ENCODE measurements at places on chromosomes 3 and 15. TPM values are rescaled to one million over a fixed set of nuclear protein-coding genes. Genes with fewer than 3 reads are reported as not detected.

GRCh38 chr3:20905210-20905805 lies 719.3 kb upstream of the SGO1 start:
- DNase-seq = no peak

WNT5A gene
- 6.5 TPM for total RNA-seq

GRCh38 chr3:39080026-39080425 lies 27.4 kb downstream of the GORASP1 start:
- DNase-seq = no peak

DNA sequence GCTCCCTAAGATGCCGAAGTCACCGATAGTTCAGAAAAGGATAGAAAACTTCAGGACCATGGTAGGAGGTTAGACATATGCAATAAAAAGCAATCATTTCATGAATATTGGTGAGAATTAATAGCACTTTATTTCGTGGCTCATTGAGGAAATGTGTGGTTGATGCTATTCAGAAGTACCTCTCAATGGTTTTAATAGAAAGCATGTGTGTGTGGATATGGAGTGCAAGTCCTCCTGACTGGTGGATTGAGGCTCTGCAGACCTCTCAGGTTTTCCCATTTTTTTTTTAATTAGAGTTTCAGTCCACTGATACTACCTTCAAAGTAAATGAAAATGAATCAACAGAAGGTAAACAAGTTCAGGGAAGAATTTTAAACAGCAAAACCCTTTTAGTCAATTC lies 384.3 kb upstream of the RARB start:
- DNase-seq = no peak

DNA sequence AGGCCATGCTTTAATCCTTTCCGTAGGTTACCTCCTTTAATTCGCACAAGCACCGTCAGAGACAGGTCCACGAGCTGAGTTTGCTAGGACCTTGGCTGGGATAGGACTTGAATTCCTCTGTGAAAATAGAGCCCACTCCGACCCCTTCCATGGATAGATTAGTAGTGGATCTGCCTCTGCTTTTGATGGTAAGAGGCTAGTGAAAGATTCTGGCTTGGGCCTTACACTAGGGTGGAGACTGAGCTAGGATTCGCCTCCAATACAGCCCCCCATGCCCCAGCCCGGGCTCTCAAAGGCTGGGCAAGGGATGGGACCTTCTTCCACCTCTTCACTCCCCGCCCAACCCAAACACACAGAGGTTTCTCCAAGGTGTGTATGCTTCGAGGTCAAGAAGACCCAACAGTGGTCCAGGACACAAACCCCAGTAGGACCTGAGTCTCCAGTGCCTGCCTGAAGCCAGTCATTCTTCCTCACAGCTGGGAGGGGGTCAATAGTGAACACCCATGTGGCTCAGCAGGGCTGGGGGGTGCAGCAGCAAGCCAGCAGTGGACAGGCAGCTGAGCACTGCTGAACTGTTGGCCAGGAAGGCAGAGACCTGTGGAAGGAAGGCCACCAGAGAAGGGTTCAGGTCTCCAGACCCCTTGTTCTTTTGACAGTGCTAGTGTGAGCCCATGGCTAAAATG lies 75.7 kb downstream of the SPSB4 start:
- DNase-seq = no peak

DNA sequence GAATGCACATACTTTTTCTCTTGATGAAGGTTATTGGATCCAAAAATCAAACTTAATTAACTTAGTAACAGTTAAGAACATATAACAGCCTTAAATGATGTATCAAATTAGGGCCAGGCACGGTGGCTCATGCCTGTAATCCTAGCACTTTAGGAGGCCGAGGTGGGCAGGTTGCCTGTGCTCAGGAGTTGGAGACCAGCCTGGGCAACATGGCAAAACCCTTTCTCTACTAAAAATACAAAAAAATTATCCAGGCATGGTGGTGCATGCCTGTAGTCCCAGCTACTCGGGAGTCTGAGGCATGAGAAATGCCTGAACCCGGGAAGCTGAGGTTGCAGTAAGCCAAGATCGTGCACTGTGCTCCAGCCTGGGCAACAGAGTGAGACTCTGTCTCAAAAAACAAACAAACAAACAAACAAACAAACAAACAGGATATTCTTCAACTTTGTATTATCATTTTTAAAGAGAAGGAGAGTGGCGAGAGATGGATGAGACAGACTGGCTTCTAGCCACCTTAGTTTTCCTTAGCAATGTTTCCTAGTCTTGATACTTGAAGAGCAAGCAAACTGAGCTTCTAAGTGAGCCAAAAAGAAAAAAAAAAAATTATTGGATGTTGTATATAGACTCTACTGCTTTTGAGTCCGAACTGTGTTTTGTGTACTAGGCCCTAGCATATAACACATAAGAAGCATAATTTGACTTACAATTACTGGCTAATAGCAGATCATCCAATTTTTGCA lies 13.8 kb downstream of the SPRED1 start:
- no peak for DNase-seq

DNA sequence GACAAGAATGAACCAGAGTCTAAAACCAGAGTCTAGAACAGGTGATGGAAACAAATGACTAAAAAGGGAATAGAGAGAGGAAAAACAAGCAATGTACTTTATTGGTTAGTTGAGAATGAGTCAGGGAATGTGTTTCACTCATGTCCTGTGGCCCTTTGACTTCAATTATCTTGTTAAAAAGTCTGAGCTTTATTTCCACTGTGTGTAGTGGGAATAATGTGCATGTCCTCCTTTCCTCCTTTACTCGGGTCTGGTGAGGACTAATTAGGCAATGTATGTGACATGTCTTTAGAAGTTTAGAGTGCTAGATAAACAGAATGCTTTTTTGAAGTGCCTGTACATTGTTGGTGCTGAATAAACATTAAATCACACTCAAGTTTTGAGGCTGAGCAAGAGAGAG lies 21.3 kb downstream of the LSAMP start:
- DNase-seq = no peak

DNA sequence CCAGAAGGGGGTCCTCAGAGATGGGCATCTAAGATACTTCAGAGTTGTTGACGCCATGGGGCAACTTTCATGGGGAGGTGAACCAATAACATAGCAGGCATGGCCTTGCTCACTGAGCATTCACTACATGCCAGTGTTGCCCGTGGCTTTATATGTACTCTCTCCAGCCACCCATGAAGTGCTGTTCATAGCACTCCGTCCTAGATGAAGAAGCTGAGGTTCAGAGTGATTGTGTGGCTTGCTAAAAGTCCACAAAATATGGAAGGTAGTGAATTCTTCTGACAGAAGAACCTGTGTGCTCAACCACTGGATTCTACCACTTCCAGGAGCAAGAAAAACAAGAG lies 9.8 kb upstream of the SEMA4B start:
- DNase-seq = no peak

GRCh38 chr15:23760024-23760423 lies 72.9 kb upstream of the NDN start:
- DNase-seq = no peak

KBTBD13 gene
- 0.63 TPM for total RNA-seq

DNA sequence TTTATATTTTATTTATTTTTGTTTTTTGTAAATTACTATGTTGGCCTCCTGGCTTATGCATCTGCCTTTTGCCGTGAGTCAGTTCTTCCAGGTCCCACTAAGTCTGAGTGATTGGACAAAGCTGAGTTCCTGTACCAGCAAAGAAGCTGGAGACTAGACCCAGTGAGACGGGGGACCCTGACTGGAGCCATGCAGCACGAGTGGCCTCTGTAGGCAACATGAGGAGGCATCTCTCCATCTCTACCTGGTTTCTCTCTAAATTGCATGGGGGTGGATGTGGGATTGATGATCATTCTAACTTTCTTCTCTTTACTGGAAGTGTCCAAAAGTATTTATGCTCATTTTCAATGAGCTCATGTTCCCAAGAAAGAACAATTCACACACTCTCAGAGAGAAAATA lies 155.3 kb upstream of the MRPL3 start:
- DNase-seq = no peak

DNA sequence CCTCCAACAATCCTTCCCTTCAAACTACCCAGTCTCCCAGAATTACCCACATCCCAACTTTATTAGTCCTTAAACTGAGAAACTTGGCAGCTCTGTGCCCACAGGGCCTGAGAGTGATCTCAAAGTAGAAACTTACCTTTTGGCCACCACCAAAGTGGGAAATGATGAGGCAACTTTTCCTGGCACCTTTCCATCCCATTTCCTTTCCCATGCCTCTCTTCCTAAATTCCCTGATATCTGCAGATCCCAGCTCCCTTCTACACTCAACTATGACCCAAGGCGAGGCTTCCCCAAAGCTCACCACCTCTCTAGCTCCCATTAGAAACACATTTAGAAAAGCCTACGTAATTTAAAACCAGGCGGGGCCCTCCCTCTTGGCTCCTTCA lies 271.9 kb downstream of the FOXP1 start:
- no peak for DNase-seq

GRCh38 chr3:100103558-100104441 lies 10.5 kb downstream of the FILIP1L start:
- no peak for DNase-seq

DNA sequence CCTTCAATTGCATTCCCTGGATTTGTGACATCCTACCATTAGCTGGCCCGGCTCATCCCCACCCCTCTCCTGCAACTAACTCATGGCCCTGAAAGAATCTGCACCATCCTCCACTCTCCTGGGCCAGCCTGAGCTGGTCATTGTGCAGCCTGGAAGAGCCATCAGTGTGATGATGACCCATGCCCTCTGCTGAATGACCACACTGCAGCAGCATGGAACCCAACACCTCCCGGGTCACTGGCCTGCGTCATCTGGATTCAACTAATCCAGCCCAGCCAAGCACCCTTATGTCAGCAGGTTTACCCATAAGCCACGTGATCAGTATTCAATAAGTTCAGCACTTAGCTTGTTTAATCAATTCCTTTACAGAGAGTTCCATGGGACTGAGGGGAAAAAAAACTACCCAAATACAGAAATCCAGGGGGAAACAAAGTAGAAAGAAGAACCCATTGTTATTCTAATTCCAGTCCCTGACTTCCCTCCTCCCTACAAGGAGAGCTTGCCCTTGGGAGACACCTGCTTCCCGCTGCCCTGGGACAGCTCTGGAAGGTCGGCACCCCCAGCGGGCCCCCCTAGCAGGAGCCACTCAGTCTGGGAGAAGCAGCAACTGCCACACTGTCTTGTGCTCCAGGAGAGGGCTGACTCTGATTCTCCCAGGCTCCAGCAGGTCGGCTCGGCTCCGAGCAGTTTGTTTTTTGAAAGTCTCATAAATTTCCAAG lies 309.1 kb upstream of the TLE3 start:
- DNase-seq = no peak

MYNN gene
- total RNA-seq = 14.3 TPM

DNA sequence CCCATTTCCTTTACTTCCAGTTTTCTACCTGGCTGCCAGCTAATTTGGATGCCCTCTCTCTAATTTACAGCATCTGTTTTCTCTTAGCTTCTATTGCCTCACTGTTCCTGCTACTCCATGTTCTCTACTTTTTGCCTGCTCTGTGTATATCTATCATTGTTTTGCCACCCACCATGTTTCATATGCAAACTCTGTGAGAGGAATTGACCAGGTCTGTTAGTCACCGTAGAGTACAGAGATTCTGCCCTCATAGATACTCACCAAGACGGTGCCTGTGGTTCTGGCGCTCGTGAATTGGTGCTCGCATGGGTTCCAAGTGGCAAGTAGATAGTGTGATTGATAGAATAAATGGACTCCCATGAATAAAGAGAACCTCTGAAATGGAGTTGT lies 288.8 kb downstream of the CNTN6 start:
- no peak for DNase-seq

OR5K1 gene
- total RNA-seq = not detected

DNA sequence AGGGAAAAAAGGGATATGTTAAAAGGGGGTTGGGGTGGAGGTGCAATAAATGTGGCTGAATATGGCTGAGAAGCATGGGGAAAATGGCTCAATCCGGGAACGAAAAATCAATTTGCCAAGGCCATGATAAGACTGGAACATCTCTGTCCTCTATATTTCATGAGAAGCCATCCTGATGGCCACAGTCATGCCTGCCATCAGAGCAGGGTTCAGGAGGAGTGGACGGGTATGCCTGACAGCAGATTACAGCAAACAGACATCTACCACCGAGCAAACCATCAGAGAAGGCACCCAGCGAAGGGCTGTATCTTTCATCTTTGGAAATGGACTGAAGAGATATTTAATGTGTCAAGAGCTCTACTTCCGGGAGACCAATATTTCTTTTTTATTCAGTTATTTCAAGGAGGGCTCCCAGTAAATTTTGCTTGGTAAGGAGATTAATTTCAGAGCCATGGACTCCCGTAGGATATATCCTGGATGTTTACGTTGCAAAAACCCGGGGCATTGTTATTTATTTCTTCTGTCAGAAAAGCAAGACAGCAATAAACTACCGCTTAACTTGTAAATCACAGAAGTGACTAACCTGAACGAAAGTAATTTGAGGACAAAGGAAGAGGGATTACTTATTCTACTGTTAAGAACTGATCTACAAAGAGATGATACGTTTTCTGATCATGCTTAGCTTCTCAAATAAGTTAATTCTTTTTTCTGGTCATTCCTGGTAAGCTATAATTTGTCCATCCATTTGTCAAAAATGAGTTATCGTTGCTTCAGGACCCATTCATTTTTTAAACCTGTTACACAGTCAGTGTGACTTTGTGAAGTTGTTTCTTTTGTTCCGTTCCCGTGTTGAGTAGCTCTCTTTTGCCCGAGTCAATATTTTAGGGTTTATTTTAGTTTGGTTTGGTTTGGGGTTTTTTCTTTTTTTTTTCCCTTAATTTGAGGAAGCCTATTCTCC lies 80.6 kb upstream of the CHD2 start:
- no peak for DNase-seq

OR5H1 gene
- not detected for total RNA-seq

DNA sequence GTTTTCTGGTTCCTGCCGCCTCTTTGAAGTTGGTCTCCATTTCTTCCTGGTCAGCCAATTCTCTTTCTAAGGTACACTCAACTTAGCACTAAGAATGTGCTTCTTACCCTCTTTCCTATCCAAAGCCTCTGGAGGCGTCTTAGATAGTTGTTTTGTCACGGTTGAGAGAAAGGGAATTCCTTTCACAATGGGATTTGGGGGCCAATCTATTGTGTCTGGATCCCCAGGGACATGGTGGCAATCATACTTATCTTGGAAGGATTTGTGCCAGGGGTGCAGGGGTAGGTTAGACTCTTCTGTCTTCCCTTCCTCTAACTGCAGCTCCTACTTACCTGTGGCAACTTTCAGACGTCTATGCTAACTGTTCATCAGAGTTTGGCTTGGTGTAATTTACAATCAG lies 287.1 kb downstream of the SOX2 start:
- no peak for DNase-seq

GHRL gene
- total RNA-seq = 3.0 TPM

DNA sequence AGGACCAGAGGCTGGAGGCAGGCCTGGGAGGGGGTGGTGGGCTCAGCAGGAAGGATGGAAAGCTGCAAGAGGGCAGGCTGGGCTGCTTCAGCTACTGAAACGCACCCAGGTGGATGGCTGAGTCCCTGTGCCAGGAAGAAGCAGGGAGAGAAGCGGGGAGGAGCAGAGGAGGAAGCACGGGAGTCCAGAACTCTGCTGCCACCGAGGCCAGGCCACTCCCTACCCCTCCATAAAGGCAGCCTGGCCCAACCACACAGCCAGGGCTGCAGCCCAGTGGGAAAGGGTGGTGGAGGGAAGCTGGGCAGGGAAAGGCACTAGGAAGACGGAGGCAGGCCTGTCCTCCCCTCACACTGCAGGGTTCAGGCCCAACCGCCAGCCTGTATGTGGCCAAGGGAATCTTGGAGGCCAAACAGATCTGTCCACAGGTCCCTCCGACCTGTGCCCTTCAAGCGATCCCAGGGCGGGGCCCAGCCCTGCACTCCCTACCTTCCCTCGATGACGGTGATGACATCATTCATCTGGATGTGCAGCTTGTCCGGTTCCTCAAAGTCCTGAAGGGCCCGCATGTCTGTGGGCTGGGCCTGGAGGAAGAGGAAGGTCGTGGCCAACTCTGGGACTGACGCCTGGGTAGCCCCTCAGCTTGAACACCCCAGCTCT lies 30.5 kb downstream of the TNK2 start:
- no peak for DNase-seq

SEMA3G gene
- 18.1 TPM for total RNA-seq

Measured in thoracic aorta (tissue), 2 donors.